Colonic mucosa (tissue), 4 donors: ENCODE measurements at places on chromosomes 13 and 19. TPM values are rescaled to one million over a fixed set of nuclear protein-coding genes. Genes with fewer than 3 reads are reported as not detected.

SBK3 gene
- not detected for total RNA-seq

PTGER1 gene
- 0.35 TPM for total RNA-seq

ZNF534 gene
- total RNA-seq = 0.12 TPM

GPR4 gene
- 2.0 TPM for total RNA-seq

SYNE4 gene
- total RNA-seq = 9.3 TPM

SWSAP1 gene
- total RNA-seq = 4.6 TPM

CEACAM7 gene
- 919 TPM for total RNA-seq

FXYD1 gene
- 15.1 TPM for total RNA-seq

FRY gene
- 7.0 TPM for total RNA-seq

CYP4F2 gene
- total RNA-seq = 7.0 TPM

GRCh38 chr13:24271601-24272451 is 37.6 kb upstream of the C1QTNF9 start:
- peak; percentile 78 for DNase-seq

DNA sequence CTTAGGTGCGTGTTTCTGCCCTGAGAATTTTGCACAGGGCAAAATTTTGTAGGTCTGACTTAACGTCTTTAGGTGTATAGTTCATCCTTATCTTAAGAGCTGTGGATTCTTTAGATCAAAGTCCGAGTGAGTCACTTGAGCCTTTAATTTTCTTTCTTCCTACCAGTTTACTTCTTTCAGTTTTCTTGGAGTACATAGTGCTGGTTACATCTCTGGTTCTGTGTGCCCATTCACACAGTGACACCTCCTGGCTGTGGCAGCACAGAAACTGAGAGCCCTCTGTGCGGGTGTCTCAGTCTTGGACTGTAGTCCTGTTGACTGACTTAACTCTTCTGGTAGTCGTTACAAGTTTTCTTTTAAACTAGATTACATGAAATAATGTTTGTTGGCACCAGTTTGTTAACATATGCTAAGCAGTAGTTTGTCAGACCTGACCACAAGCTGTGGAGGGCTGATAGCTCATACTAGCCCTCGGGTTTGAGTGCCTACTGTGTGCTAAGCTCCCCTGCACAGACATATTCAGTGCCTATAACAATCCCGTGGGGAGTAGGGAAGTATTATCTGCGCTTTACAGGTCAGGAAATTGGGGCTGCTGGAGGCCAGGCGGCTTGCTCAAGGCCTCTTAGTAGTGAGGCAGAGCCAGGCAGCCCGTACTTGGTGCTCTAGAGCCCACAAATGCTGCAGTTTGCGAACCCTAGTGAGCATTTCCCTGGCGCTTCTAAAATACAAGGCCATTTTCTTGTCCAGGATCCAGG is 1.6 kb downstream of the GATAD2A start:
- DNase-seq = peak; percentile 72

DNA sequence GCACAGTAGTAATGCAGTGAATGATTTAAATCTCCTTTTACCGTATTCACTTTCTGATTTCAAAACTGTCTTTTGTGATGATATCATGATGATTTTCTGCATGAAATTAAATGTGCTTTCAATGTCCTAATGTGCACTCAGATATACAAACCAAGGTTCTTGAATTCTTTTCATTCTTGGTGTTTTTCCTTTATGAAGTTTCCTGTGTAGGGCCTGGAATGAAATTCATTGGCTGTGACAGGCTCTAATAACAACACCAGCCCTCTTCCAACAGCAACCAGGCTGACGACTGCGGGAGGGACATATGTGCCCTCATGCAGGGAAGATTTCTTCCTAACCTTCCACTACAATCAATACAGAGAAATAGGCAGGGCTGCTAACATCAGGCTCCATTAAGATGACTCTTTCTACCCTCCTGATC is 1052.0 kb downstream of the DIAPH3 start:
- DNase-seq = no peak

GRCh38 chr19:33819880-33820781 is 23.5 kb downstream of the KCTD15 start:
- peak; percentile 87 for DNase-seq

DNA sequence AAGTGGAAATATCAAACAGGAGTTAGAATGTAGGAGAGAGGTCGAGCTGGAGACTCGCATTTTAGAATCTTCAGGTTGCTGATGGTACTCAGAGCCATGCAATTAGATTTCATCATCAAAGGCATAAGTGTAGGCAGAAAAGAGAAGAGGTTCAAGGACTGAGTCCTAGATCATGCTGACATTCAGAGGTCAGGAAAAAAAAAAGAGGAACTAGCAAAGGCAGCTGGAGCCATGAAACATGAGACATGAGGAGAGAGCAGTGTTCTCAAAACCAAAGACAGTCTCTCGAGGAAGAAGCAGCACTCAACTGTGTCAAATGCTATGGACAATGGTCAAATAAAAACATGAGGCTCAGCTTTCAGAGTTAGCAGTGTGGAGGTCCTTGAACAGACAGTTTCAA is 12.4 kb upstream of the TPP2 start:
- no peak for DNase-seq

DNA sequence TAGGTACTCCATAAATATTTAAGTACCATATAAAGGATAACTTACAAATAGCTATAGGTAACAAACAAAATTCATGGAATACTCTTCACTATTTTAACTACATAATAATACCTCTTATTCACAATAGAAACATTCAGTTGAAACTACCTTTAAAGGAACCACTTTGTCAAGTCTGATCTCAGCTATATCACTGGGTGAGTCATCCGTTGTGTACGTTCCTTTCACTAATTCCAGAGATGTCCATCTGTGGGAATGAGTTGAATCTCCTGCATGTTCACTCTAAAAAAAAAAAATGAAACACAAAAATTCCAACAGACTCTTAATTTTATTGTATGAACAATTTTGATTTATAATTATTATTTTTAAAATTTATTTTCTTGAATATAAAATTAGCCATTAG is 149.4 kb upstream of the FBXL3 start:
- DNase-seq = no peak

DNA sequence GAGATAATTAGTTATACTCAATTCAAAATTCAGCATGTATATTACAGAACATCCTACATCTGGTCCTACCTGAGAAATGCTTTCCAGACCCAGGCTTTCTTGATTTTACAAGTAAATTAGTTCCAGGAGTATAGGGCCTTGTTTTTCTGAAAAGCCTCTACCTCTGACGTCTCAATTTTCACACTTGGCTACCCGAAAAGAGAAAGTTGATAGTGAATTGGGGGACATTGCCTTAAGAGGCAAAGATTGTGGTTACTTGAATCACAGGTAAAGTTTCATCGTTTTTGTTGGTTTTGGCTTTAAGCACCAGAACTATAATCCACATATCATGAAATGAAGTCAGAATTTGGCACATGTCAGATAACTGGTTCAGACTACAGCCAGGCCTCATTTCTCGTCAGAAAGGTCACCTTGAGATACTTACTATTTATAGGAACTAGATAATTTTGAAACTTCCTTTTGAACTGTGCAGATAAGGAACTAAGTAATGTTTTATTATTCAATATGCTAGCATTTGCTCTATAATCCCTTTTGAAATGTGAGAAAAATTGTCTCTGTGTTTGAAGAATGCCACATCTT is 30.8 kb downstream of the FAM124A start:
- DNase-seq = no peak

GRCh38 chr13:72760189-72760588 is 21.5 kb downstream of the DIS3 start:
- no peak for DNase-seq

DNA sequence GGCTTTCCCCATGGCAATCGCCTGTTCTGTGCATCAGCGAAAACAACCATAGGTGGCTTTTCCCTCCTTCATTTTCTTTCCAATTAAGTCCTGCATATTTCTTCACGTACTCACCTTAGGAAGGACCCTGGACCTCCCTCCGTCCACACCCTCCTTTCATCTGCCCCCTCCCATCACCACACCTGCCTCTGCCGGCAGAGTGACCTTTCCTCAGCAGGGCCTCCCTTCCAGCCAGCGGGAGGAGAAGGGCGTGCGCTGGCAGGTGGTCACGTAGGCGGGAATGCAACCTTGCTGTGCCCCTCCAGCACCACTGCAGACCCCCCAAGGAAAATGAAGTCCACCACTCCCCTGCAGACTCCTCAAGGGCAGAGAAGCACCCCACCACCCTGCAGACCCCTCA is 61.1 kb downstream of the GSX1 start:
- no peak for DNase-seq

- DNase-seq = no peak
Observed at GRCh38 chr13:63085851-63086250, 1670.2 kb upstream of the PCDH20 start.

DNA sequence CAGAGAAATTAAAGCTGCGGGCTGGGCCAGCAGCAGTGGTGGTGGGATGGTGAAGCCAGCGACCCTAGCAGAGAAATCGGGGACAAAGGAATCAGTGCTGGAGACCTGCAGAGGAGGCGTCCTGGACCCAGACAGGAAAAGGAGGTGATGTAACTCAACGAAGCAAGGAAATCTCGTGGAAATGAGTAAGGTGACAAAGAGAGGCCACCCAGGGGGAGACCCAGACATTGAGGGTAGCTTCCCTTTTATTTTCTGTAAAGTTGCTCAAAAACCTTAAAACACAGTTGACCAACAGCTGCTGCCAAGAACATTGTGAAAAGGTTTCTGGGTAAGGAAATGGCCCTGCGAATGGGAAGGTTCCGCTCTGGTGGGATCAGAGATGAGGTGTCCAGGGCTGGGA is 13.3 kb upstream of the RETN start:
- DNase-seq = no peak

- no peak for DNase-seq
Observed at GRCh38 chr19:33000510-33000909, 28.5 kb downstream of the FAAP24 start.

DNA sequence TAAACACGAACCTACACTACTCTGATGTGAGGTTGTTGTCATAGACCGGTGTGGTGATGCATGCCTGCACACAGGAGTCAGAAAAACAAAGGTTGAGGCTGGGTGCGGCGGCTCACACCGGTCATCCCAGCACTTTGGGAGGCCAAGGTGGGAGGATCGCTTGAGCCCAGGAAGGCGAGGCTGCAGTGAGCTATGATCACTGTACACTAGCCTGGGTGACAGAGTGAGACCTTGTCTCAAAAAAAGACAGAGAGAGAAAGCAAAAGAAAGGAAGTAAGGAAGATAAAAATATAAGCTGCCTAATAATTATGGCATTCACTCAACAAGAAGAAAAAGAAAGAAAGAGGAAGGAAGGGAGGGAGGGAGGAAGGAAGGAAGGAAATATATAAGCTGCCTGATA is 9.3 kb downstream of the GP6 start:
- no peak for DNase-seq

DNA sequence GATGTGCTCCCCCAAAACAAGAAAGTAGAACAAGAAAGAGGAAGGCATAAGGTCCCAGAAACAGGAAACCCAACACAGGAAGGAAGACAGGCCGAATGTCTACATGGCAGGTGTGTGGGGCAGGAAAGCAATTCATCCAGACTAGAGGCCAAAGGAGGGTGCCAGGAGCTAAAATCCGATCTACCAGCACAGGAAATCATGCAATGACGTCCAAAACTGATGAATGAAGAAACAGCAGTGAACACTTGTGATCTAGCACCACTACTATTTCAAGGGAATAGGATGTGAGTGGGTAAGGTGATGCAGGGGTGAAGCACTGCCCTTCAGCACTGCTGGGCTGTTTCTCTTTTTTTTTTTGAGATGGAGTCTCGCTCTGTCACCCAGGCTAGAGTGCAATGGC is 59.1 kb downstream of the DOCK9 start:
- no peak for DNase-seq

- no peak for DNase-seq
Observed at GRCh38 chr13:50393628-50394027, 378.4 kb downstream of the KCNRG start.

GRCh38 chr19:7919610-7920518 is at the start of gene SNAPC2:
Gene SNAPC2 (plus strand): TSS chr19:7920338. CDS start chr19:7920367, 29 bp downstream.
- peak; percentile 97 for DNase-seq

DNA sequence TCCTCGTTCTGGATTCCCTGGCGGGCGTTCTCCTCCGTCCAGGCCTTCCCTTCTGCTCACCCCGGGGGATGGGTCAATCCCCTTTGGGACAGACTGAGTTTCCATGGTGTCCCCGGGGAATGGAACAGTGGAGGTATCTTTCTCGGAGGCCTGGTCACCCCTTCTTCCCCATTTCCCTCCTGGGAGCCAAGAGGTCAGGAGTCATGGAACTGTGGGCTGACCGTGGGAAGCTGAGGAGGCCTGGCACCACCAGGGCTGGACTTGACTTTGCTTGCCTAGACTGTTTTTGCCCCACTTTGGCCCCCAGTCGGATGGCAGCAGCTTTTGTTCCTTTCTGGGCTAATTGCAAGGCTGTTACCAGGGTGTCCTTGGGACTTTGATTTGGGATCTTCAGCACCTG is 2.0 kb downstream of the NACC1 start:
- no peak for DNase-seq

GRCh38 chr13:79528356-79528755 is 47.4 kb downstream of the NDFIP2 start:
- no peak for DNase-seq

GRCh38 chr13:63117710-63118109 is 1702.1 kb upstream of the PCDH20 start:
- DNase-seq = no peak

GRCh38 chr19:34172661-34173192 is 423 bp downstream of the LSM14A start:
- no peak for DNase-seq

GRCh38 chr19:572743-573518 is 535 bp downstream of the BSG start:
- peak; percentile 60 for DNase-seq

DNA sequence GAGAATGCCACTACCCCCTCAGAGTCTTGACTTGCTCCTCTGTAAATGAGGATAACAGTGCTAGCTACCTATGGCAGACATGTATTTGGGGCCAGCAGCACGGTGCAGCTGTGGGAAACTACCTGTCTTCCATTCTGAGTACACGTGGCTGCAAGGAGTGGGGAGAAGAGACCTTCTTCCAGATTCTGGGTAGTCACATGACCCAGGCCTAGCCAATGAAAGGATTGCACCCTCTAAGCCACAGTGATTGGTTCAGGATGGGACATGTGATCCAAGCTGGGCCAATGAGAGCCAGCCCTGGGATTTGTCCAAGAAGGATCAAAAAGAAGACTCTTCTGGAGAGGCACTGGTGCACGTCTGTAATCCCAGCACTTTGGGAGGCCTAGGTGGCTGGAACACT is 5.5 kb downstream of the ZNRF4 start:
- no peak for DNase-seq

DNA sequence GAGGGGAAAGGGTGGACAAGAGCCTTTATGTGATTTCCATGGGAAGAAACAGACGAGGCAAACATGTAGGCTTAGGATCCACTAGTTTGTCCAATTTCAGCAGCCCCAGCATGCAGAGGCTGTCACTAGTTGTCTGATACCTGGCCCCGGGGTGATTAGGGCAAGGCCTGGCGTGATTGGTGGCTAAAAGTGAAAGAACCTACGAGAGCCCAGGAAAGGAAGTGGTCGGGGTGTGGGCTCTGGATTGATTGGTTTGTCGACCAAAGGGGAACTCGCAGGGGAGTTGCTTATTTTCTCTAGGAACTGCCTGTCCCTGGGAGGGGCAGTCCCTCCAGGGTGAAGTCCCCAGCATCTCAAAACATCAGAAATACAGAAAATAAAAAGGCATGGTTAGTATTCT is 64.2 kb upstream of the UQCRFS1 start:
- no peak for DNase-seq
